ENCODE measurements at places on chromosomes 6 and 20.

- no peak for DNase-seq
These were observed 21.4 kb downstream of the PERP start for GRCh38 chr6:138085839-138086222.

GRCh38 chr20:31842471-31843157 lies 2.8 kb downstream of the FOXS1 start:
- no peak for DNase-seq

GRCh38 chr6:27867945-27868300 lies 44.3 kb downstream of the OR2B2 start:
- no peak for DNase-seq

DNA sequence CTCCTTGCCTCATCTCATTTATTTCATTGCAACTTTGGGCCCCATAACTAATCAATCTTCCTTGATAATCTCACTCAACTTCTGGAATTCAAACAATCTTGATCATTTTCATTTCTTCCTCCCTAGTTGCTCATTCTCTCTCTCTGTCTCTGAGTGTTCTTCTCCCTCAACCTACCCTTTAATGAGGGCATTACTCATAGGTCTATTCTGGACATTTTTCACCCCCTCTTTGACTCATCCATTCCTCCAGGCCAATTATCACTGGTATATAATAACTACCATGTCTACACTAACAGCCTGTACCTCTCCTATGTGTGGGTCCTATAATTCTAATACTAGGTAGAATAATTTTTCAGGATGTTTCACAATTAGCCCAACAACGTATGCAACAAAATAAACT lies 78.8 kb downstream of the COL21A1 start:
- no peak for DNase-seq

DNA sequence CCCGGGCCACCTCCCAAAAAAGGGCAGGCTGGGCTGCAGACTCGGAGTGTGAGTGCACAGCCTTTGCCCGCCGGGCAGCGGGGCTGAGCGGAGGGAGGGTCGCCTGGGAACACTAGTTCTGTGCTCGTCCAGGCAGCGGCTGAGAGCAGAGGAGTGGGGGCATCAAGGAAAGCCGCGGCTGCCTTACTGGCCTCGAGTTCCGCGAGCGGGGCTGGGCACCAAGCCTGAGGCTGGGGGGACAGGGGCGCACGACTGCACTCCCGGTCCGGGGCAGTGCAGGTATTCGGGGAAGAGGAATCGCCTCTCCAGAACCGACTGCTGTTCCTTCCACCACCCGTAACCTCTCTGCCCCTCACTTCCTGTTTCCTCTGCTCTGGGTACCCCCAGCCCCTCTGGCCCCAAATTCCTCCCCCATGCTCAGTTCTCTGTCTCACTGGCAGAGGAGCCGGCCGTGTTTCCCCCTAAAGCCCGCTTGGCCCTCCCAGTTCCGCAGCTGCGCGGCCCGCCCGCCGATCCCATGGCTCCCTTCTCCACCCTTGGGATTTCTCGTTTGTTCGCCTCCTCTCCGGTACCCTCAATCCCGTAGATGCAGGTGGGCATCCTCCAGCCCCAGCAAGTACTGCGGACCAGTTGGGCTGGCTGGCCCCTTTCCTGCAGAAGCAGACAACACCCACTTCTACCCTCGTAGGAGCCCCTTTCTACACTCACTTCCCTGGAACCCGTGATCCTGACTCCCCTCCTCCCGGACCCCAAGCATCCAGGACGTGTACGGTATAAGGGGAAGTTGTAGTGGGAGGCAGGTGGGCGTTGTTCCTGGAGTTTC lies 5.1 kb downstream of the RING1 start:
- DNase-seq = no peak

GRCh38 chr20:59144179-59144830 lies 19.3 kb upstream of the ZNF831 start:
- DNase-seq = no peak
